SK-N-SH (cell line): ENCODE measurements at places on chromosomes 13 and 19. TPM values are rescaled to one million over a fixed set of nuclear protein-coding genes. Genes with fewer than 3 reads are reported as not detected.
A peak's percentile ranks its signal among the peaks of the same experiment; 100 is the strongest.

The TMIGD2 gene
- polyA plus RNA-seq = 0.06 TPM in 1 of 2 replicates, not detected in the other

The ZNF880 gene
- polyA plus RNA-seq = 22.6 and 27.8 TPM in 2 replicates

The TEX29 gene
- 0.18 TPM in 1 of 2 replicates, not detected in the other for polyA plus RNA-seq

The PTPRH gene
- polyA plus RNA-seq = 0.86 and 1.1 TPM in 2 replicates

The ATP4B gene
- polyA plus RNA-seq = not detected in 2 replicates

The ZNF808 gene
- 3.3 and 4.4 TPM in 2 replicates for polyA plus RNA-seq

The GPR42 gene
- polyA plus RNA-seq = not detected in 2 replicates

DNA sequence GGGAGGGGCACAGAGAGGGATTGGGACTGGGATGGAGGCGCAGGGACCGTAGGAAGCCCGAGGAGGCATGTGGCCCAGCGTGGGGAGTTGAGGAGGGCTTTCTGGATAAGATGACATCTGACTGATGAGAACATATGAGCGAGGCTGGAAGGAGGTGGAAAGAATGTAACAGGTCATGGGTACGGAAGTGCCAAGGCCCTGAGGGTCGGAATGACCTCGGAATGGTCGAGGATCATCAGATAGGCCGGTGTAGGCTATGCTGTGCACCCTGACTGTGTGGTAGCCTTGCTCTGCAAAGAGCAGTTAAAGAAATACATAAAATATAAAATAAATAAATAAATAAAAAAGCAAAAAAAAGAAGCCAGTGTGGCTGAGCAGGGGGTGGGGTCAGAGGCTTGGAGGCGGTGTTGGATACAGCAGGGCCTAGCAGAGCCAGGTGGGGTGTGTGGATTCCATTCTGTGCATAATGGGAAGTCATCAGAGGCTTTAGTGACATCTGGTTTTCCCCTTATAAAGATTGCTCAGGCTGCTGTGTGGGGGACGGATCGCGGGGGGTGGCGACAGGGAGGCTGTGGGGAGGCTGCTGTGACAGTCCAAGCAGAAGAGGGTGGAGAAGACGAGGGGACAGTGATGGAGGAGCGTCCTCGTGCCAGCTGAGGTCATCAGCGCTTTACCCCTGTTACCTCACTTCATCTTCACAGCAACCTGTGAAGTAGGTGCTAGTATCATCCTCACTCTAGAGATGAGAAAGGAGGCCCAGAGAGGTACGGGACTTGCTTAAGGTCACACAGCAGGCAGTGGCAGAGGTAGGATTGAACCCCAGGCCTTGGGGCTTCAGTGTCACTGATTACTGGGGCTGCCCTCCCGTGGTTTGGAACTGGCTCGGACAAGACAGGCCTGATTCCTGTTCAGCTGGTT is 5.0 kb downstream of the PAK4 start:
- H3K4me3 ChIP-seq = no peak overlapping the region
- peaks cover 59% of the 10 kb centered on the region; the same call in 1 of the 2 replicates for H3K4me1 ChIP-seq
- DNase-seq = peak; percentile 58
- no peaks in the 10 kb centered on the region for H3K27me3 ChIP-seq

DNA sequence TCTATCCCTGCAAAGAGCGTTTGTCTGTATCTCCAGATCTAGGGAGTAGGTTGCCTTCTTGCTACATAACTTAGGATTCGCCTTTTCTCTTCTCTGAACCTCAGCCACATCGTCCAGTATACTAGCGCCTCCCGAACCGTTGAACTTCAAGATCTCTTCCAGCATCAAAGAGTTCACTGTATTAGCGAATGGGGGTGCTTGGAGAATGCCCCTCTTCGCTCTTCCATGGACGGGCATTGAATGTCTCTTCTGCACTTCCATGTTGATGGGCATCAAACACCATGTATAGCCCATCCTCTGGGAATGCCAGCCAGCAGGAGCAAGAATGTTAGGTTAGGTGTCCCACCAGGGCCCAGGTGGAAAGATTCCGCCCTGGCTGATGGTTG is 575 bp upstream of the OXGR1 start:
- H3K4me1 ChIP-seq = peaks cover 5% of the 10 kb centered on the region; the same call in 1 of the 2 replicates
- H3K27ac ChIP-seq = no peak overlapping the region
- no peaks in the 10 kb centered on the region for H3K36me3 ChIP-seq
- no peak for DNase-seq

DNA sequence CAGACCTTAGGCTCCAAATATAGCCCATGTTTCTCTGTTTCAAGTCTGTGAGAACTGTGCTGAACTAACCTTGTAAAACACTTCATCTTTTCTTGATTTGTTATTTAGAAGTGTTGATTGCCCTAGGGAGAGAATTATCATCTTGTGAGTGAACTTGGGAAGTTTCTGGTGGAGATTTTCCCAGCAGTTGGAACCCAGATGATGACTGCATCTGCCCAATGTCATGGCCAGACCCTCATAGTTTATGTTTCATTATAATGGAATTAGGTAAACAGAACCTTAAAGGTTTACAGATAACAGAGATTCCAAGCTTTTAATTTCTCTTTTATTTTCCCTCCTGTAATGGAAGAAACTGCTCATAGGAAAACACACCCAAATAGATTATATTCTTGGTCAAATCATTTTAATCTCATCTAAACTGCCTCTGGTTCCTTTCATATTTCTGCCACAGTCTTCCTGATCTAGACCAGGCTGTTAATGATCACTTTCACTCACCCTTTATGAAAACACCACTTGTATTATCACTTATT is 569.1 kb downstream of the KCTD12 start:
- no peak overlapping the region for H3K27ac ChIP-seq
- H3K4me3 ChIP-seq = no peak overlapping the region
- H3K36me3 ChIP-seq = no peaks in the 10 kb centered on the region
- H3K27me3 ChIP-seq = no peaks in the 10 kb centered on the region
- H3K4me1 ChIP-seq = no peaks in the 10 kb centered on the region

DNA sequence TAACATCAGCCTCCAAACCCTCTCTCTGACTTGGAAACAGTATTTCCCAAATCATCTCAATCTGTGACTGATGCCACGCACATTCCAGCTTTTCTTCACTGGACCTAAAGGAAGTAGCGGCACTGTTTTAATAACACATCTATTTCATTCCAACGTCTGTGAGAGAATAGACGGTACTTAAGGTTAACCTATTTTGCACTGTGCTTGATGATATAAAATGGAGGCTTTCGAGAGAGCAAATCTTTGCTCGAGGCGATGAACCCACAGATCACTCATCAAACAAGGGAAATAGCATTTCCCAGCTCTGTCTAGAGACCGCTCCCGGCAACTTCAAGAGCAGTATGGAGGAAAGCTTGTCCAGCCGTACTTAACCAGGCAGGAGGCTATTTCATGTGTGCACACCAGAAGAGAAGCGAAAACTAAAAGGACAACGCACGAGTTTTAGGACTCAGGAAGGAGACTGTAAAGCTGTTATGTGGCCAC is 2.9 kb downstream of the UBL3 start:
- peak; percentile 42 for DNase-seq
- no peaks in the 10 kb centered on the region for H3K27me3 ChIP-seq
- peaks cover 28% of the 10 kb centered on the region; the same call in 1 of the 2 replicates for H3K4me1 ChIP-seq
- H3K4me3 ChIP-seq = peak overlapping the region; percentile 97

DNA sequence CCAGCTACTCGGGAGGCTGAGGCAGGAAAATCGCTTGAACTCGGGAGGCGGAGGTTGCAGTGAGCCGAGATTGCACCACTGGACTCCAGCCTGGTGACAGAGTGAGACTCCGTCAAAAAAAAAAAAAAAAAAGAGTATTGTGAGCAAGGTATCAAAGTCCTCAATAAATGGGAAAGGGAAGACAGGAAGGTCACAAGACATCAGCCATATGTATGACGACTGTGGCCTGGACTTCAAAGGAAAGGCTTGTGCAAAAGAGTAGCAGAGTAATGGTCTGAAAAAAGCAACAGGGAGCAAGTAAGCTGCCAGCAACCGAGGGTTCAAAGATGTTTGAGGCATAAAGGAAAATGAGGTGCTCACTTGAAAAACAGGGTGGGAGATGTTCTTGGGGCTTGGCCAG is 116.0 kb upstream of the WASF3 start:
- H3K27me3 ChIP-seq = no peaks in the 10 kb centered on the region
- no peaks in the 10 kb centered on the region for H3K36me3 ChIP-seq
- H3K27ac ChIP-seq = no peak overlapping the region

GRCh38 chr13:102322211-102322610 is 79.6 kb downstream of the FGF14 start:
- no peaks in the 10 kb centered on the region for H3K27me3 ChIP-seq
- peaks cover 43% of the 10 kb centered on the region for H3K4me1 ChIP-seq
- no peak overlapping the region for H3K27ac ChIP-seq
- no peak overlapping the region for H3K4me3 ChIP-seq
- DNase-seq = no peak

- H3K4me3 ChIP-seq = no peak overlapping the region
- H3K4me1 ChIP-seq = no peaks in the 10 kb centered on the region
Measured at GRCh38 chr13:34003656-34004055, 185.7 kb downstream of the RFC3 start.

DNA sequence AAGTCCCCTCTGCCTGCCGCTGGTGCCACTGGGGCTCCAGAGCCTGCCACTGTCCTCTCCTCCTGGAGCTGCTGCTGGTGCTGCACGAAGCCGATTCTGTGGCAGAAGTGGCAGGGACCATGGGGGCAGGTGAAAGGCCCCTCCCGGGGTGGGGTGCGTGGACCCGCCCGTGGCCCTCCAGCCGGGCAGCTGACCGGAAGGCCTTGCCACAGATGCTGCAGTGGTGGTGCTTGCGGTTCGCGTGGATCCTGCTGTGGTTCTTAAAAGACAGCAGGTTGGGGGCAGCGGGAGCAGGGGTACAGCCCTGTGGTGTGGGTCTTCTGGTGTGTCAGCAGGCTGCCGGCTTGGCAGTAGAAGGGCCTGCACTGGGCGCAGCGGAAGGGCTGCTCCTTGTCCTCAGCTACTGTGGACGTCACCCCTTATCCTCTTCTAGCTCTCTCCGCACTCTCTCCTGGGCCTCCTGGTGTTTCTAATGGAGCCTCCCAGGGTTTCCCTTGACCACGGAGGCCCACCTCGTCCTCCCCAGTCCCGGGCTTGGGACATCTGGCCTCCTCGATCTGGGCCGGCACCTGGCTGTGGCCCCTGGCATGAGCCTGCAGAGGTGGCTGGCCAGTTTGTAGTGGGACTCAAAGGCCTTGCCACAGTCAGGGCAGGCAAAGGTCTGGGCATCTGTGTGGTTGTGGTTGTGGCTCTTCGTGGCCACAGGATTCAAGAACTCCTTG is 380.4 kb downstream of the OLFM4 start:
- DNase-seq = no peak
- no peaks in the 10 kb centered on the region for H3K36me3 ChIP-seq
- H3K27ac ChIP-seq = no peak overlapping the region
- H3K4me3 ChIP-seq = no peak overlapping the region
- H3K27me3 ChIP-seq = no peaks in the 10 kb centered on the region
- H3K4me1 ChIP-seq = no peaks in the 10 kb centered on the region

GRCh38 chr19:39546599-39546998 is 6.6 kb upstream of the EID2 start:
- no peak for DNase-seq
- H3K4me3 ChIP-seq = no peak overlapping the region
- no peaks in the 10 kb centered on the region for H3K4me1 ChIP-seq

DNA sequence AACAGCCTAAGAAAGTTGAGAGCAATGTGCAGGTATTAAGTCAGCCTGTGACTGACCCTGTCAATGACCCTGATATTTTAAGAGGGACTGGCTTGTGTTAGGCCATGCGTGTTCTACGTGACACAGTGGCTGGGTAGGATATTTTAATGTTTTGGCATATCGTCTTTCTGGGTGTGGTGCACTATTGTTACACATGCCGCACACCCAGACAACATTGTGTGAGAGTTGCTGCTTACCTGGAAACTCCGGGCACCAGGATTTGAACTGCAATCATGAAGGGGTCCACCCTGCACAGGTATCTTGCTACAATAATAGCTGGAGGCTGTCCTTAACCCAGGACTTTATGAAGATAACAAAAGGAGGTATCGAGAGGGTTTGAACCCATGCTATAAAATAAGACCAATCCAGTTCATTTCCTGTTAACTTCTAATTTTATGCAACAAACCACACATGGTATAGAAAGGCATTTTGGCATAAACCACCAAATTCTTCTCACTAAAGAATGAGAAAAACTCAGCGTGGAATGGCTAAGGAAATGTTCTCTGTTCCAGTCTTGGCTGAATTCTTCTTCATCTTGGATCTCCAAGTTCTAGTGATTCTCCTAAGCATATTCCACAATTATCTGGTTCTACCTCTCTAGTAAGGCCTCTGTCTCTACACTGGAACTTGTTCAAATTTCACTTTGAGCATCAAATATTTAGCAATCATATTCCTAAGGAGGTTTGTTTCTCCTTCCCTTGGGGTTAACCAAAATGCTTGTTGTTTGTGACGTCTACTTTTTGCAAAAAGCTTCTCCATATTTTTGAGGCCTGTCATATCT is 38.7 kb upstream of the POMP start:
- H3K4me3 ChIP-seq = no peak overlapping the region
- H3K4me1 ChIP-seq = no peaks in the 10 kb centered on the region
- H3K36me3 ChIP-seq = no peaks in the 10 kb centered on the region

- H3K4me1 ChIP-seq = peaks cover 4% of the 10 kb centered on the region; the same call in 1 of the 2 replicates
- 0 out of 2 replicates have a peak, but pooled peaks cover 1% of the 10 kb centered on the region for H3K27me3 ChIP-seq
- DNase-seq = no peak
- no peak overlapping the region for H3K4me3 ChIP-seq
Measured at GRCh38 chr19:7492142-7492541, 3.3 kb upstream of the PEX11G start.

- no peaks in the 10 kb centered on the region for H3K4me1 ChIP-seq
- no peaks in the 10 kb centered on the region for H3K27me3 ChIP-seq
- DNase-seq = no peak
Measured at GRCh38 chr13:29543230-29544215, 52.0 kb downstream of the SLC7A1 start.

DNA sequence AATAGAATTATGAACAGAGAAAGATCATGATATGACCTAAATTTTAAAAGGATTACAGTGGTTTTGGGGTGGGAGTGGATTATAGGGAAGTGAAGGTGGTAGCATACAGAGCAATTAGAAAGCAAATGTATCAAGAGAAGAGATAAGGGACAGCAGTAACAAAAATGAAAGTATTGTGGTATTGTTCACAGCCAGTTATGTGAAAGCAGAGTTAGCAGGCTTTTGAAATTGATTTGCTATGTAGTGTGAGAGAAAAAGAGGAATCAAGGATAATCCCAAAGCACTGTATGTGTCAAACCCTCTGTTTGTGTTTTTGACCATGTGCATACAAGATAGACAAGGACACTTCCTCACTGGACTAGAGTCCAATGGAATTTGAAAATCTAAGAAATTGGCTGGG is 1721.4 kb downstream of the PCDH9 start:
- DNase-seq = no peak
- H3K4me3 ChIP-seq = no peak overlapping the region
- H3K27me3 ChIP-seq = no peaks in the 10 kb centered on the region
- no peaks in the 10 kb centered on the region for H3K4me1 ChIP-seq
- H3K27ac ChIP-seq = no peak overlapping the region

DNA sequence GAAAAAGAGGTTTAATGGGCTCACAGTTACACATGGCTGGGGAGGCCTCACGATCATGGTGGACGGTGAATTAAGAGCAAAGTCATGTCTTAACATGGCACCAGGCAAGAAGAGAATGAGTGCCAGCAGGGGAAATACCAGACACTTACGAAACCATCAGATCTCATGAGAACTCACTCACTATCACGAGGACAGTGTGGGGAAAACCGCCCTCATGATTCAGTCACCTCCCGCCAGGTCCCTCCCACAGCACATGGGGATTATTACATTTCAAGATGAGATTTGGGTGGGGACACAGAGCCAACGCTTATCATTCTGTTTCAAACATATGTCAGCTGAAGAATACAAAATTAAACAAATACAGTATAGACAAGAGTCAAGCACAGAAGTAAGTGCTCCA is 165.1 kb downstream of the PCCA start:
- H3K4me3 ChIP-seq = no peak overlapping the region
- no peak overlapping the region for H3K27ac ChIP-seq
- no peak for DNase-seq
- no peaks in the 10 kb centered on the region for H3K4me1 ChIP-seq
- H3K36me3 ChIP-seq = no peaks in the 10 kb centered on the region

- peaks cover 3% of the 10 kb centered on the region; the same call in 1 of the 2 replicates for H3K4me1 ChIP-seq
- H3K27me3 ChIP-seq = no peaks in the 10 kb centered on the region
- H3K27ac ChIP-seq = peak overlapping the region; percentile 69
Measured at GRCh38 chr13:48042894-48043293, 5.4 kb downstream of the NUDT15 start.
